HT1080 (cell line): ENCODE measurements at places on chromosomes 4 and X.

- no peak for DNase-seq
These were observed 391.0 kb downstream of the GPAT3 start for GRCh38 chr4:83926950-83927349.

DNA sequence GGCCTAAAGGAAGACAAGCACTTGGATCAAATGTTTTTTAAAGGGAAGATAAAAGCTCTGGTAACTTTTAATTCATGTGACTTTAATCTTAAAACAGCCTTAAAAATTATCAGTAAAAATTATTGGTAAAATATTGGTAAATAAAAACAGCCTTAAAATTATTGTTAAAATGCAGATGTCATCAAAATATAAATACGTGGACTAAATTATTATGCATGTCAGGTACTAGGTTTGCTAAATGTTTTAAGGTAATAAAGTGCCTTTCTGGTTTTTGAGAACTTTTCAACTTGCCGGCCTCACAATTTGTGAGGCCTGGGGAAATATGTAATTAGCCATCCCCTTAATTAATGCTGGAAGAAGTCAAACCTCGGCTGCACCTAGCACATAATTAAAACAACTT lies 147.7 kb downstream of the PRR32 start:
- DNase-seq = no peak

DNA sequence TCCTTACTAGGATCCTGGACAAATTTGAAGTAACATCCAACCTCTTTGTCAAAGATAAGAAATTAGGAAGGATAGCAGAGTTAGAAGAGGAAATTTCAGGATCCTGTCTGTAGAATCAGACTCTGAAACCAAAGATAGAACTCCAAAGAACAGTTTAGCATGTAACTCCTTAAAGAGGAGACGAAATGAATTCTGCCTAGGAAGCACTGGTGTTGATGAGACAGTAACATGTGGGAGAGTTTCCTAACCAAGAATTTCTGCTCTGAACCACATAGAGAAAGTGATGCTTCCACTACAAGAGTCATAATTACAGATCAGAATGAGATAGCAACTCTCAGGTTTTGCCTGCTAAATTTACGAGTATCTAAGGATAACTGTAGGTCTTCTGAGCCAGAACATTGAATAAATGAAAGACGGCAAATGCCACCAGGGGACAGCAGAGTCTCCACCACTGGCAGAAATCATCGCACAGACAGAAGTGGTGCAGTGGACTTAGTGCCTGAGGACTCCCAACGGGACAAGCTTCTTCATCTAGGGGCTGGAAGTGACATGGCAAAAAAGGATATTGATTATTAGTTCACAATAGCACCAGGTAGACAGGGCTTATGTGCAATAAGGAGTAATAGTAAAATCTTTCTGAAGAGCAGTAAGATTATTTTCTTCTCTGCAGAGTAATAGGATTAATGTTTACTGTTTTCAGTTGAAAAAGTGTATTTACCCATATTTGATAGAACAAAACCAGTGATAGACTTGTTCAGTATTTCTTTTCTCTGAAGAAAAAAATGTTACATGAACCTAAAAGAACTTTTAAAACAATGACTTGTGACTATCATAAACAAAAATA lies 6.7 kb upstream of the PPID start:
- DNase-seq = peak; percentile 62

- peak; percentile 8 for DNase-seq
These were observed 70.2 kb upstream of the PRPS2 start for GRCh38 chrX:12721042-12721441.

DNA sequence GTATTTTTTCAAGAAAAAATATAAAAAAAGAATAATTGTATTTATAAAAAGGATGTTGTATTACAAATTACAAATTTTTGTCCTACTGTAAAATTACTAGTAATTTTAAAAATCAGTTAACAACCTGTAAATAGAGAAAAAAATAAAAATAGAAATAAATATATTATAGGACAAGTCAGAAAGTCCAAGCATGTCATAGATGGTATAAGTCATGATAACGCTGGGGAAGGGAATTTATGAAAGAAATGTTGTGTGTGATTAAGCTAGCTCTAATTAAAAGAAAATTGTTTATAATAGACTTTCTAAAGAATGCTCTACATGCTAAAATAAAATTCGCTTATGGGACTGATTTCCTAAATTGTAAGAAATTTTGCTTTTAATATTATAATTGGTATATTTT lies 2329.9 kb downstream of the ARAP2 start:
- no peak for DNase-seq
